ENCODE measurements at places on chromosomes 2 and 18. TPM values are rescaled to one million over a fixed set of nuclear protein-coding genes. Genes with fewer than 3 reads are reported as not detected.
A peak's percentile ranks its signal among the peaks of the same experiment; 100 is the strongest.

GRCh38 chr2:20107776-20108175, 56.3 kb upstream of the LAPTM4A start:
- no peak overlapping the region for H3K4me3 ChIP-seq
- H3K27me3 ChIP-seq, result no peaks in the 10 kb centered on the region
- H3K27ac ChIP-seq, result no peak overlapping the region

DNA sequence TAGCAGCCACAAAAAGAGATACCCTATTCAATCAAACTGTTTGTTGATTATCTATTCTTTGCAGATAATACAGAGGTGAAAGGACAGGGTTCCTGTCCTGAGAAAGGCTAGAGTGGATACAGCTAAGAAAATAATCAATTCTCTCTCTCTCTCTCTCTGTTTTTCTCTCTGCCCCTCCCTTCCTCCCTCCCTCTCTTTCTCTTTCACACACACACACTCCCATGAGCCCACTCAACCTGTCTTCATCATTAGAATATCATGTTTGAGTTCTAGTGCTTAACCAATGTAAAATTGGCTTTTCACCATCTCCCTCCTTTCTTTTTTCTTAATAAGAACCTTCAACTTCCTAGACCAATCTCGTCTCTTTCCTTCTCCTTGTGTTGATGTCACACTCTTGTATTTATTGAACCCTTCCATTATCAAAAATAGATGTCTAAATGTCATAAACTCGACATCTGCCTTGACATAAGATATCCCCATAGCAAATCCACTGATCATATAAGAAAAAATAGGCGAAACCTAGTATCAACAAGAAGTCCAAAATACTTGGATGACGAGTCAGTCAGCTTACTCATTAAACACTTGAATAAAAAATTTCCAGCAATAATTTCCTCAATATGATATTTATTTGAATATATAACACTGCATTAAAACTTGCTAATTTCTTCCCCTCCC, 42.8 kb upstream of the CYTIP start:
- no peaks in the 10 kb centered on the region for H3K36me3 ChIP-seq
- H3K4me3 ChIP-seq, result no peak overlapping the region
- peaks cover 2% of the 10 kb centered on the region for H3K27me3 ChIP-seq
- no peak overlapping the region for H3K27ac ChIP-seq
- peaks cover 33% of the 10 kb centered on the region for H3K4me1 ChIP-seq
- DNase-seq, result no peak

The TYMS gene
- total RNA-seq, result 49.5 TPM

The ZNG1B gene
- total RNA-seq, result 36.1 TPM

DNA sequence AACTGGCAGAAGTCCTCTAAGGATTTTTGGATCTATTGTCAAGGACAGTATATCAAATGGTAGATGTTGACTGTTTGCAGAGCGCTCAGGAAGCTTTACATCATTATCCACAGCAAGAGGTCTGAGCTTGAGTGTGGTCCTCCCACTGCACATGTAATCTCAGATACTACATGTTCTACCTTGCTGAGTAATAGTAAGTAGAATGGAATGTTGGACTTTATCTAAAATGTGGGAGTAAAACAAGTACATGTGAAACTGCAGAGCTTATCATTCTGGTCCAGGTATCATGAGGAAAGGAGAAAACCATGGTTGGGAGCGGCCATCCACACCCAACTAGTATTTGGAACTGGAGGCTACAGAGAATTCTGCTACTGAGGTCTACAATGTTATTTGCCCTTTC, 19.3 kb upstream of the CD28 start:
- H3K4me1 ChIP-seq, result peaks cover 94% of the 10 kb centered on the region
- DNase-seq, result no peak
- no peak overlapping the region for H3K4me3 ChIP-seq
- peak overlapping the region; percentile 38 for H3K27ac ChIP-seq

- H3K36me3 ChIP-seq, result peaks cover 45% of the 10 kb centered on the region
- H3K27ac ChIP-seq, result no peak overlapping the region
- no peak for DNase-seq
- no peak overlapping the region for H3K4me3 ChIP-seq
- no peaks in the 10 kb centered on the region for H3K27me3 ChIP-seq
- H3K4me1 ChIP-seq, result peaks cover 15% of the 10 kb centered on the region
These were observed 162.9 kb downstream of the NAPG start for GRCh38 chr18:10688766-10689165.

- peaks cover 61% of the 10 kb centered on the region for H3K27me3 ChIP-seq
- no peak overlapping the region for H3K27ac ChIP-seq
- no peak overlapping the region for H3K4me3 ChIP-seq
- H3K4me1 ChIP-seq, result no peaks in the 10 kb centered on the region
- DNase-seq, result no peak
These were observed 56.1 kb downstream of the CIB4 start for GRCh38 chr2:26585100-26585499.

The TMEM247 gene
- not detected for total RNA-seq
